Stimulated activated CD4-positive, alpha-beta T cell treated with anti-CD3 and anti-CD28 coated beads, Interleukin-12 subunit alpha, Interleukin-12 subunit beta, amount 100 ng/mL, for 4 hours (primary cell): ENCODE measurements at places on chromosomes 3 and 15.

- no peak for DNase-seq
Observed at GRCh38 chr15:53320816-53321215, 438.6 kb downstream of the WDR72 start.

GRCh38 chr3:48934333-48934991, 15.8 kb downstream of the ARIH2 start:
- DNase-seq: no peak

- DNase-seq: no peak
Observed at GRCh38 chr3:167798443-167798842, 62.9 kb downstream of the SERPINI1 start.

GRCh38 chr3:133744241-133744640, 2.0 kb upstream of the TF start:
- DNase-seq: no peak

DNA sequence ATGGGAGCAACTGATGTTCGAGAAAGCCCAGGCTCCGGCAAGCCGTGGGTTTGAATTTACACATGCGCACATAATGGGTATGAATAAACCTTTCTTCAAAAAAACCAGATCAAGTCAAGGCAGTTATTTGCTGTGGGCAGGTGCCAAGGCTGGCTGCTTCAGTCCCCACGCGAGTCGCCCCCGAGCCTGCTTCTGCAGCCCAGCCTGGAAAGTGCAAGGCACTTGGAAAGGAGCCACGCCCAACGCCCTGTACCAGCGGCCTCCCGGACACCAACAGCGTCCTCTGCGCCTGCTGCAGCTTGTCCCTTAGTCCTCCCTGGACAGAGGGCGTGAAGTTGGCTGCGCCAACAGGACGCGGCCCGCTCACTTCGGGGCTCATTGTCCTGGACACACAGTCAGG, 68.9 kb downstream of the KLF15 start:
- no peak for DNase-seq

DNA sequence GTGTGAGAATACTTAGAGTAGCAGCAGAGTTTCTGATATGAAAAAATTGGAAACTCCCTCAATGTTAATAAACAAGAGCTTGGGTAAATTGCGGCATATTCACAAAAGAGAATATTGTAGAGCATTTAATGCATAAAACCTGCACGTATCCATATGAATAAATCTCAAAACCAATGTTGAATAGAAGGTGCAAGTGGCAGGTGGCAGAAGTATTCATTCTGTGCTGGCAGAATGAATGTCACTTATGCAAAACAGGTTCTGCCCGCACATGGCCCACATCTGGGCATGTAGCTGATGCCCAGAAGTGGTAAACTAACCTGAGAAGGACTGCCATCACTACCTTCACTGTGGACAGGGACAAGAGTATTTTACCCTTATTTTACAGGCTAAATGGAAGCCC, 14.1 kb upstream of the PRSS50 start:
- DNase-seq: no peak

DNA sequence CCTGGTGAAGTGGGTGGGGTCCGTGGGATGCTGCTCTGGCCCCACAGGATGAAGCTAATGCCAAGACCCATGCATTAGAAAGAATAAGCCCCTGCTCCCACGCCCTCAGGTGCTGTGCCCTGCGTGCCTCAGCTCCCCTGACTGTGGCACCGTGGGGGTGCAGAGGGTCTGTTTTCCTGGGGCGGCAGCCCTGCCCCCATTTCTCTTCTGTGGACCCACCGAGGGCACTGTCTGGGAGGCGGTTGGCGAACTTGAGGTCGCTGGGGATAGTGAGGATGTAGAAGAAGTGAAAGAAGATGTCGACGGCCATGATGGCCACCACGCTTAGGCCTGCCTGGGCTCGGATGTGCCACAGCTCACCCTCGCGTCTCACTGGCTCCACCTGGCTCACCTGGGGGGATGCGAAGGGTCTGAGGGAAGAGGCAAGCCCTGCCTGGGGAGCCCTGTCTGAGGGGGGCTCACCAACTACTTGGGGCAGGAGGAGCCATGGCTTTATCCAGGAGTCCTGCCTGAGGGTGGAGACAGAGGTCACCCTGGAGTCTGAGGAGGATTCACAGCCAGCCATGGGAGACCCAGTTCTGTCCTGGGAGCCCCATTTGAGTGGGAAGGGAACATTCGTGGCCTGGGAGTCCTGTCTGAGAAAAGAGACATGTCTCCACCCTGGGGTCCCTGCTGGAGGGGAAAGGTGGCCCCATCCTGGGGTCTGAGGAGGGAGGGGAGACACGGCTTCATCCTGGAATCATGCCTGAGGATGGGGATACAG, 5.1 kb downstream of the HHATL start:
- DNase-seq: no peak

DNA sequence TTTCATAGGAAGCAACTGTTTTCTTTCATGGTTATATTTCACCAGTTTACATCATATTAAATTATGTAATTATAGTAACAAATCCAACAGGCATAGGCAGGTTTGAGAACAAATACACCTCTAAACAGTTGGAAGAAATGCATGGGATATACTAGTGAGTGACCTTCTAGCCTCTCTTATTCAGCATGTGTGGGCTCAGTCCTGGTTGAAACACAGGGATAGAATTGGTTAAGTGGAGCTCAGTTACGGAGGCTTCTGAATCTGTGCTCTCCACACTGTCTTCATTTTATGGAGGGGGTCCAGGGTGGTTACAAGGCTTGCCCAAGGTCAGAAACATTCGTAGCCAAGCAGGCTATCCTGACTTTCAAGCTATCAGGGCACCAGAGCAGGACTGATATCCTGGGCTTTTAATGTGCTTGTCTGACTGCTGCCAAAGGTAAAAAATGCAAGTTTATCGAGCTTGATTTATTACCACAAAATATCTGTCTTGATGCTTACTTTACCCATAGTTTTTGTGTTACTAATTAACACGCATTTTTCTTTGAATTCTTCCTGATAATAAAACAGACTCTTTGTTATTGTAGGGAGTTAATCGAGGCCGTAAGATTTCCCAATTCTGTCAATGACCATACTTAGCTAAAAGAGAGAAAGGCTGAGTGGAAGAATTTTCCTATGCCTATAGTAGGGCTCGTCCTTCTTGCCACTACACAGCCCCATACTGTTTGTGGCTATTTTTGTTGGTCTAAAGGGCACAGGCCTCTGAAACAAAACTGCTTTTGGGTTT, 89.6 kb downstream of the FILIP1L start:
- no peak for DNase-seq

DNA sequence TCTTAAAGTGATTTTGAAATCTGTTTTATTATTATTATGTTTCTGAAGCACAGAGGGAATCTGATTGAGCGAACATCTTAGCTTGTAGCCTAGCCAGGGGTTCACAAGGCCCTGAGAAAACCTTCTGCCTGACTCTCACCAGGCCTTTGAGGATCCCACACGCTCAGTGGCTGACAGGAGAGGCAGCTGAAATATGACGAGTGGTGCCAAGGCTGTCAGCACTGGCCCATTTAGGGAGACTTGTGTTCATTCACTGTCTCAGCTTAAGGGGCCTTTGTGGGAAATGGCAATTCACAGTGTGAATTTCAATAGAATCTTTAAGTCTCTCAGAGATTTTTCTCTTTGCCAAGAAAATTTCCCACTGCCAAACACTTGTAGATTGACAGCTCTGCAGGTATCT, 770.9 kb downstream of the TUSC7 start:
- DNase-seq: no peak
